ENCODE measurements at places on chromosomes 2 and 18. TPM values are rescaled to one million over a fixed set of nuclear protein-coding genes. Genes with fewer than 3 reads are reported as not detected.

RAPH1 gene
- total RNA-seq, result 17.2 TPM

PID1 gene
- 7.8 TPM for total RNA-seq

RAPGEF4 gene
- total RNA-seq, result 3.7 TPM

TUBB8B gene
- not detected for total RNA-seq

MYO1B gene
- 16.2 TPM for total RNA-seq

PTPN4 gene
- 45.4 TPM for total RNA-seq

KIAA1328 gene
- 4.0 TPM for total RNA-seq

EIF2AK2 gene
- 23.8 TPM for total RNA-seq

UBE2F gene
- 63.5 TPM for total RNA-seq

REG3G gene
- total RNA-seq, result not detected

DSC2 gene
- total RNA-seq, result 24.5 TPM

TCF23 gene
- 0.08 TPM for total RNA-seq

CHRND gene
- not detected for total RNA-seq

PCARE gene
- total RNA-seq, result 0.74 TPM

MC5R gene
- not detected for total RNA-seq

RGPD3 gene
- total RNA-seq, result not detected

KCNJ3 gene
- total RNA-seq, result 4.2 TPM

CHRNG gene
- total RNA-seq, result not detected

SNED1 gene
- 6.1 TPM for total RNA-seq

SCLY gene
- total RNA-seq, result 10.9 TPM

IL1RN gene
- total RNA-seq, result 0.33 TPM

FEV gene
- not detected for total RNA-seq

EVA1A gene
- 0.41 TPM for total RNA-seq

HAAO gene
- total RNA-seq, result 2.3 TPM

ITGA6 gene
- 42.0 TPM for total RNA-seq

DAW1 gene
- total RNA-seq, result 0.19 TPM

MYL1 gene
- total RNA-seq, result 0.36 TPM

NEU4 gene
- total RNA-seq, result not detected

LYPD1 gene
- not detected for total RNA-seq

PLGLB2 gene
- total RNA-seq, result 1.3 TPM

All from left ventricle myocardium inferior (tissue), 1 donor.